ENCODE measurements at places on chromosomes 1 and 21.

- DNase-seq, result no peak
Observed at GRCh38 chr21:45256021-45256911, 31.4 kb downstream of the POFUT2 start.

- DNase-seq, result no peak
Observed at GRCh38 chr1:1237874-1238701, 6.1 kb downstream of the B3GALT6 start.

GRCh38 chr1:241722947-241723346 lies 70.9 kb downstream of the WDR64 start:
- no peak for DNase-seq

DNA sequence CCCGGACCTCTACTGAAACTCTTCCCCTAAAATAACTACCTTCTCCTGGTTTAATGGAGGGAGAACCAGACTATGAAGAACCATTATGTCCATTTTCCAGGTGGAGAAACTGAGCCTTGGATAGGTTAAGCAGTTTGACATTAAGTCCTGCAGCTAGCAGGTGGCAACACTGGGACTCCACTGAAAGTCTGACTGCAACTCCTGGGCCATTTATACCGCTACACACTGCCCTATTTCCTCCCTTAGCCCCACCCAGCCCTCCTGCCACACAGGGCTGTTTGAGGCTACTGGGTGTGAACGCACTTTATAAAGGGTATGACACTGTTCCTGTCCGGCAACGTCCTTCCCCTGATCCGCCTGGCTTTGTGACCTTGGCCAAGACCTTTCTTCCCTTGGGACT lies 511 bp upstream of the INPP5B start:
- no peak for DNase-seq

- no peak for DNase-seq
Observed at GRCh38 chr1:243851765-243852164, 1.7 kb upstream of the AKT3 start.

GRCh38 chr1:31051611-31052010 lies 13.9 kb downstream of the PUM1 start:
- no peak for DNase-seq

DNA sequence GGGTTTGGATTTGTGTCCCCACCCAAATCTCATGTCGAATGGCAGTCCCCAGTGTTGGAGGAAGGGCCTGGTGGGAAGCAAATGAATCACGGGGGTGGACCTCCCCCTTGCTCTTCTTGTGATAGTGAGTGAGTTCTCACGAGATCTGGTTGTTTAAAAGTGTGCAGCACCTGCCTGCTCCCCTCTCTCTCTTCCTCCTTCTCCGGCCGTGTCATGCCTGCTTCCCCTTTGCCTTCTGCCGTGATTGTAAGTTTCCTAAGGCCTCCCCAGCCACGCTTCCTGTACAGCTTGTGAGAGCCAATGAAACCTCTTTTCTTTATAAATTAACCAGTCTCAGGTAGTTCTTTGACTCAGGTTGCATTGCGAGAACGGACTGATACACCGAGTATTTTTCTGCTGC lies 15.9 kb downstream of the CLDN14 start:
- no peak for DNase-seq

DNA sequence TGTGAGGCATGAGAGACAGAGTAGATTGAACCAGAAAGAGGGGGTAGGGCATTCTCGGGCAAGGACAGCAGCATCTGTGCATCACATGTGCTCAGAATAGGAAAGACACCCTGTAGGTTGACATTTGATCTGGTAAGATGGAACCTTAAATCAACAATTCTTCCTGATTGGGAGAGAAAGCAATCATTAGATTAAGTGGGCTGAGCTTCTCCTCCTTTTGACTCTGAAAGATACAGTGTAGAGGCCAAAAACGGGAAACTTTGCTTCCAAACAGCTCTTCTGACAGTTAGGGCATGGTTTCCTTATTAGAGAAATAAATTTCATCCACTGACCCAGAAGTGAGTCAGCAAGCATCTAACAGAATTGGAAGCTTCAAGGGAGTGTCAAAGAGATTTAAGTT lies 9.7 kb downstream of the KIF14 start:
- no peak for DNase-seq
